ENCODE measurements at places on chromosomes 13 and 19. TPM values are rescaled to one million over a fixed set of nuclear protein-coding genes. Genes with fewer than 3 reads are reported as not detected.

The APOC4 gene
- total RNA-seq: not detected

The MBD3L3 gene
- total RNA-seq: not detected

The LRRC25 gene
- 28.2 TPM for total RNA-seq

The SULT2A1 gene
- total RNA-seq: not detected

The ZIC5 gene
- not detected for total RNA-seq

The PLPPR3 gene
- not detected for total RNA-seq

The CYP4F2 gene
- total RNA-seq: 0.75 TPM

The VSTM2B gene
- not detected for total RNA-seq

The IGSF23 gene
- total RNA-seq: not detected

GRCh38 chr13:52686376-52686775 is 33.7 kb downstream of the SUGT1 start:
- no peaks in the 10 kb centered on the region for H3K4me1 ChIP-seq
- no peak for DNase-seq
- no peak overlapping the region for H3K27ac ChIP-seq
- no peak overlapping the region for H3K4me3 ChIP-seq
- H3K36me3 ChIP-seq: peaks cover 49% of the 10 kb centered on the region

- H3K4me1 ChIP-seq: no peaks in the 10 kb centered on the region
- no peak overlapping the region for H3K4me3 ChIP-seq
- no peaks in the 10 kb centered on the region for H3K27me3 ChIP-seq
Measured at GRCh38 chr13:43134868-43135267, 111.5 kb downstream of the DNAJC15 start.

GRCh38 chr13:109314101-109314500 is 472.3 kb downstream of the IRS2 start:
- no peak overlapping the region for H3K27ac ChIP-seq
- DNase-seq: no peak
- no peaks in the 10 kb centered on the region for H3K36me3 ChIP-seq
- H3K4me3 ChIP-seq: no peak overlapping the region
- H3K27me3 ChIP-seq: no peaks in the 10 kb centered on the region

GRCh38 chr19:1248139-1248785 is at the start of gene MIDN:
TSS of gene MIDN (plus strand) at chr19:1248583. CDS start at chr19:1250297, 1,714 bp downstream.
- peaks cover 48% of the 10 kb centered on the region for H3K4me1 ChIP-seq
- H3K36me3 ChIP-seq: peaks cover 14% of the 10 kb centered on the region
- no peaks in the 10 kb centered on the region for H3K27me3 ChIP-seq
- H3K27ac ChIP-seq: peak within 1 kb of the TSS; percentile 96

- no peaks in the 10 kb centered on the region for H3K36me3 ChIP-seq
- no peak for DNase-seq
- peaks cover 37% of the 10 kb centered on the region for H3K4me1 ChIP-seq
- no peak overlapping the region for H3K27ac ChIP-seq
- no peaks in the 10 kb centered on the region for H3K27me3 ChIP-seq
Measured at GRCh38 chr19:2064395-2064787, 13.3 kb upstream of the MKNK2 start.

DNA sequence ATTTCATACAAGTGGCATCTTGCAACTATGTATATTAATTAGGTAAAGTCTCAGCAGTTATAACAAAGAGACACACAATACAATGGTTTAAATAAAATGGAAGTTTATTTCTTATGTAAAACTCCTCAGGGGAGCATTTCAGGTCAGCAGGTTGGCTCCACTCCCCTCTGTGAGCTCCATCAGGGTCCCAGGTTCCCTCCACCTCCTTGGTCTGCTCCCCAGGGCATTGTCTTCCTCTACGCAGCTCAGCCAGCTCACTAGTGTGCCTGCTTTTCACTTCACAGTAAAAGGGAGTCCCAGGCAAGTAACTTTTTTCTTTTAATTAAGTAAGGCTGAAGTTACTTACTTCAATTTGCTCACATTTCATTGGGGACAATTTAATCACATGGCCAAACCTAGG is 135.3 kb upstream of the FNDC3A start:
- H3K4me1 ChIP-seq: no peaks in the 10 kb centered on the region
- no peak overlapping the region for H3K27ac ChIP-seq
- no peaks in the 10 kb centered on the region for H3K27me3 ChIP-seq
- DNase-seq: no peak
- H3K36me3 ChIP-seq: no peaks in the 10 kb centered on the region

DNA sequence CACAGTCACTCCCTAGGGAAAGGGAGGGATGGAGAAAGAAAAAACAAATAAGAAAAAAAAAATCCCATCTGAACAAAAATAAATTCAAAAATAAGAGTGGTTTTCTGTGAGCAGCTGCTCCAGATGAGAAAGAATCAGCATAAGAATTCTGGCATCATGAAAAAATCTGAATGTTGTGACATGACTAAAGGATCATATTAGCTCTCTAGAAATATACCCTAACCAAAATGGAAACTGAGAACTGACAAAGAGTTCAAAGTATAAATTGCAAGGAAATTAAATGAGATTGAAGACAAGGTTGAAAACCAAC is 579.0 kb downstream of the UQCRFS1 start:
- H3K27me3 ChIP-seq: no peaks in the 10 kb centered on the region
- H3K36me3 ChIP-seq: no peaks in the 10 kb centered on the region
- H3K27ac ChIP-seq: no peak overlapping the region
- no peak overlapping the region for H3K4me3 ChIP-seq

- peak; percentile 65 for DNase-seq
- H3K27ac ChIP-seq: peak within 1 kb of the TSS; percentile 96
- H3K27me3 ChIP-seq: no peaks in the 10 kb centered on the region
- H3K4me3 ChIP-seq: peak within 1 kb of the TSS; percentile 78
Measured at GRCh38 chr13:27171244-27171826, at the start of gene USP12. TSS of gene USP12 (minus strand) at chr13:27171811. CDS start at chr13:27171639, 172 bp downstream.

GRCh38 chr19:2223959-2224358 is 12.2 kb downstream of the PLEKHJ1 start:
- no peaks in the 10 kb centered on the region for H3K27me3 ChIP-seq
- H3K36me3 ChIP-seq: peaks cover 43% of the 10 kb centered on the region
- H3K4me3 ChIP-seq: no peak overlapping the region
- peak; percentile 66 for DNase-seq
- peaks cover 7% of the 10 kb centered on the region for H3K4me1 ChIP-seq

GRCh38 chr13:50631041-50631440 is 212.5 kb downstream of the DLEU7 start:
- no peaks in the 10 kb centered on the region for H3K36me3 ChIP-seq
- H3K4me1 ChIP-seq: peaks cover 2% of the 10 kb centered on the region
- H3K4me3 ChIP-seq: no peak overlapping the region
- no peak for DNase-seq
- H3K27me3 ChIP-seq: no peaks in the 10 kb centered on the region

GRCh38 chr13:45527699-45528462 is 63.1 kb downstream of the COG3 start:
- H3K27ac ChIP-seq: no peak overlapping the region
- H3K4me1 ChIP-seq: no peaks in the 10 kb centered on the region
- H3K27me3 ChIP-seq: no peaks in the 10 kb centered on the region
- no peak overlapping the region for H3K4me3 ChIP-seq
- H3K36me3 ChIP-seq: peaks cover 76% of the 10 kb centered on the region
- DNase-seq: no peak

DNA sequence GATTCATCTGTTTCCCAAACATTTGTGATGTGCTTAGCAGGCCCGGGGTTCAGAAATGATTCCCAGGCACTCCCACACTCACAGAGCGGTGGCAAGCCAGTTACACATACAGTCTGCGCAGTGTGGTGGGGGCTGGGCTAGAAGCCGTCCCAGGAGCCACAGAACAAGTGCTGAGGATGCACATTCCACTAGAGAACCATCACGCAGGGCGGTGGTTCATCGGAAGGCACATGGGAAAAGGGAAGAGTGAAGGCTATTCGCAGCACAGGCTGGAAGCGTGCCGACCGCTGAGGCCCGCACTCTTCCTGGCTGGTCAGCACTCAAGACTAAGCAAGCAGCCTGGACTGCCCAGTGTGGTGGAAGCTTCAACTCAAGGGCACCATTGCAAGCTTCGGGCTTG is 126.3 kb upstream of the SLC7A1 start:
- no peak for DNase-seq
- no peak overlapping the region for H3K4me3 ChIP-seq
- H3K27ac ChIP-seq: no peak overlapping the region
- H3K36me3 ChIP-seq: no peaks in the 10 kb centered on the region

- peaks cover 35% of the 10 kb centered on the region for H3K36me3 ChIP-seq
- H3K4me3 ChIP-seq: no peak overlapping the region
- H3K27ac ChIP-seq: no peak overlapping the region
- H3K27me3 ChIP-seq: no peaks in the 10 kb centered on the region
- no peak for DNase-seq
Measured at GRCh38 chr19:13954185-13954584, 1.9 kb downstream of the DCAF15 start.

DNA sequence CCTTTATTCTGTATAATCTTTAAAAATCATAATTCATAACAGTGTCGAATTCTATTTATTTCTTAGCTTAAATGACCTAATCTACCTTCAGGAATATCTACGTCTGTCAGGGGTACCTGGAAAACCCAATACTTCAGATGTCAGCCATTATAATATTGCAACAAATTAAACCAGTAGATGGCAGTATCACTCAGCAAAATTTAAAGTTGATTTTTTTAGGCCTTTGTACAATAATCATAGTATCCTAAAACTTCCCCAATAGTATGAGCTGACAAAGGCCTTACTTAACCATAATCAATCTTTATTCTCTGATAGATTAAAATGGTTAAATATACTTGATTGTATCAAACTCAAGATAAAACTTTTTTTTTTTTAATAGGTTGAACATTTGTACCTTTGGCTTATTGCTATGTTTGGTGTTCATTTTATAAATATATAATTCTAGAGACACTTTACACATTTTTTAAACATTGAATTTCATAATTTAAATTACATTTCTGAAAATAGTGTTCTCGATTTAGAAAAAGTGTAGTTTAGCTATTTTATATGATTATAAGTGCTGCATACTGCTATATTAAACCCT is 830.2 kb upstream of the SPRY2 start:
- no peaks in the 10 kb centered on the region for H3K4me1 ChIP-seq
- no peak overlapping the region for H3K4me3 ChIP-seq
- H3K27ac ChIP-seq: no peak overlapping the region
- H3K36me3 ChIP-seq: no peaks in the 10 kb centered on the region
- H3K27me3 ChIP-seq: peaks cover 2% of the 10 kb centered on the region
- DNase-seq: no peak

- H3K27me3 ChIP-seq: peaks cover 2% of the 10 kb centered on the region
- H3K4me3 ChIP-seq: no peak overlapping the region
- H3K4me1 ChIP-seq: peaks cover 10% of the 10 kb centered on the region
- H3K27ac ChIP-seq: no peak overlapping the region
- no peaks in the 10 kb centered on the region for H3K36me3 ChIP-seq
- DNase-seq: no peak
Measured at GRCh38 chr13:20353973-20354372, 121.9 kb upstream of the GJB6 start.

DNA sequence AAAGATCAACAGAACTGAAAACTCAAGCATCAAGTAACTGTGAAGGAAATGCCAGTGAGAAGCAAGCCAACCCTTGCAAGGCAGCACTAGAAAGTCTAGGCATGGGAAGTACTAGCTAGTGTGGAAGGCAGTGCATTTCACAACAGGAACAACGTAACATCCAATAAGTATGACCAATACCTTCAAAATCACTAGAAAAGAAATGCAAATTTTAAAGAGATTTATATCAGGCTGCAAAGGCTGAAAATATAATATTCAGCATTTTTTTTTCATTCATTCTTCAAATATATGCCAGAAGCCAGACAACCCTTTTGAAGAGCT is 121.9 kb downstream of the DLEU7 start:
- H3K4me1 ChIP-seq: no peaks in the 10 kb centered on the region
- DNase-seq: no peak
- no peaks in the 10 kb centered on the region for H3K27me3 ChIP-seq
- no peak overlapping the region for H3K4me3 ChIP-seq
- H3K36me3 ChIP-seq: no peaks in the 10 kb centered on the region

Measured in natural killer cell (primary cell).